ENCODE measurements at places on chromosomes 11 and 22. TPM values are rescaled to one million over a fixed set of nuclear protein-coding genes. Genes with fewer than 3 reads are reported as not detected.

- DNase-seq, result peak; percentile 43
Observed at GRCh38 chr22:46791201-46791731, 28.8 kb downstream of the TBC1D22A start.

GRCh38 chr11:134741453-134742223 lies 329.6 kb upstream of the B3GAT1 start:
- DNase-seq, result no peak

DNA sequence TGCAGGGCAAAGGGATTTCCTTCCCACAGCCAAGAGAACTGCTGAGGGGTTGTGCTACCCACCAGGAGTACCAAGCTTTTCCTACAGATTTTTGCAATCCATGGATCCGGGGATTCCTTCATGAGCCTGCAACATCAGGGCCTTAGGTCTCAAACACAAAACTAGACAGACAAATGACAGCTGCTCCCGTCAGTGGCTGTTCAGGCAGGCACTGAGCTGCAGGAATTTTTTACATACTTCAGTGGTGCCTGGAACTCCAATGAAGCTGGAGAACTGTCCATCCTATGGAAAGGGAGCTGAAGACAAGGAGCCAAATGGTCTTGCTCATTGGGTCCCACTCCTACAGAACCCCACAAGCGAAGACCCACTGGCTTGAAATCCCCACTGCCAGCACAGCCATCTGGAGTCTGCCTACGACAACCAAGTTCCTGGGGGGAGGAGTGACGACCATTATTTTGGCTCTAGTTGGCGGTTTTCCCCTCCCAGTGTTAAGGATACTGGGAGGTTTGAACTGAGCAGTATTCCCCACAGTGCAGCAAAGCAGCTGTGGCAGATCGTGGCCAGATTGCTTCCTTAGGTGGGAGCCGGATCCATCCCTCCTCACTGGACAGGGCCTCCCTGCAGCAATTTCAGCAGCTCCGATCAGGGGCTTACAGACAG lies 157.7 kb upstream of the TMEM45B start:
- no peak for DNase-seq

DNA sequence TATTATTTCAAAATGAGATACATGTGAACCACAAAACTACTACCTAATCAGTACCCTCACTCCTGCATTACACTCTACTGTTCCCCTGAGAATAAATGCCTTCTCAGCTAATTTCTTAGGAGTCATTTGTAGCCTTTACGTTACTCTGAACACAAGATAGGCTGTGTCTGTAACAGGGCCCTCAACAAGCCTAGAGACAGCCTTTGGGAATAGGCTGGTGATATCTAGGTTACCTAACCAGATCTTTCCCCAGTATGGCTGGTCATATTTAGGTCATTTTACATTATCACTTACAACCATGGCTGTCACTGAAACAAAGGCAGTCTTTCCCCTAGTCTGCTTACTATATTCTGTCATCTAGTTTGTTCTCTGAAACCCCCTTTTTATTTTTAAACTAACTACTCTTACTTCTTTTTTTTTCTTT lies 14.2 kb downstream of the ATM start:
- no peak for DNase-seq

DNA sequence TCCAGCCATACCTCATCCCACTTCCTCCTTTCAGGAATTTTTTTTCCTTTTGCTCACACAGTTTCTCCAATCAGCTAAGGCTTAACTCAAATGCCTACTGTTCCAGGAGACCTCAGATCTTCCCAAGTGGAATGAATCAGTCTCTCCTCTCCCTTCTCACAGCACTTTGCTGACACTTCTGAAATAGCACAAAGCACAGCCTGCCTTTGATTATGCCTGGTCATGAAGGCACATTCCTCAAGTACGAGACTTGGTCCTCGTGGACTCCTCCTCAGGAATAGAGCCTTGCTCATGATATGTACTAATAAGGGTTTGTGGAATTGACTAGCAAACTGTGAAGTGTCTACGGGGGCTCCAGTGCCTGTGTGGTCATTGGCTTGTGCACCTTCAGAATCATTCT lies 176.7 kb upstream of the TENM4 start:
- DNase-seq, result no peak

GRCh38 chr22:19448076-19448607 lies 631 bp upstream of the C22orf39 start:
- no peak for DNase-seq

DNA sequence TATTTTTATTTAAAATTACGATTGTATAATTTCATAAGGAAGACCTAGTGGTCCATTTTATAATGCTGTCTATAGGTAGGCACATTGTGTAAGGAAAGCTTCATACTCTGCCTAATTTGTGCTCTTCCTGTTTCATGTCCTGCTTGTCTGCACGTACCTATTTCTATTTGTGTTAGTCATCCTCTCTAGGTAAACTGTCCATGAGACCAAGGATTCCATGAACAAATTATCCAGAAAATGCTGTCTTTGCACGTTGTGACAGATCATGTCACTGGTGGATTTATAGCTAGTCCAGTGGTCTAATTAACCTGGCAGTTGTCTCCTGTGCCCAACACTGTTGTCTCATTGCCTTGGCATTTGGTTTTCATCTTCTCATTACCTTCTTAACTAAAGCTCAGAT lies 44.7 kb downstream of the DNAJC24 start:
- DNase-seq, result no peak

Gene TSG101
- 66.5 TPM for total RNA-seq

DNA sequence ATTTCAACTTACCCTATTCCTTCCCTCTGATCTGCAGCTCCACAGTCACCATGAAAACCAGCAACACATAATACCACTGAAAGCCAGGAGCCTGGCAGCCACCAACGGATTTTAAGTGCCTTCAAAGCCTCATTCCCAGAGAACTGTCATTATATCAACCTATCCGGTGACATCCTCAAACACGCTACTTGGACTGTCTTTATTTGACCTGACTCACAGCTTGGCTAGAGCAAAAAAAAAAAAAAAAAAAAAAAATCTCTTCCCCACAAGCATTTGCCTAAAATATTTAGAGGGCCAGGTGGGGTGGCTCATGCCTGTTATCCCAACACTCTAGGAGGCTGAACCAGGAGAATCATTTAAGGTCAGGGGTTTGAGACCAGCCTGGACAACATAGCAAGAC lies 32.4 kb upstream of the ARHGAP32 start:
- no peak for DNase-seq
